ENCODE measurements at places on chromosomes 13 and 19. TPM values are rescaled to one million over a fixed set of nuclear protein-coding genes. Genes with fewer than 3 reads are reported as not detected.

NPAS1 gene
- total RNA-seq: 0.28 TPM

PRKCSH gene
- total RNA-seq: 106 TPM

NLRP4 gene
- not detected for total RNA-seq

ZNF284 gene
- 2.7 TPM for total RNA-seq

MAB21L1 gene
- 0.43 TPM for total RNA-seq

HPN gene
- total RNA-seq: under 0.01 TPM

PLIN5 gene
- not detected for total RNA-seq

FSD1 gene
- 5.7 TPM for total RNA-seq

ZNF302 gene
- 15.4 TPM for total RNA-seq

UTP14C gene
- 14.6 TPM for total RNA-seq

FXYD1 gene
- total RNA-seq: 2.4 TPM

PDE4A gene
- 3.8 TPM for total RNA-seq

IZUMO2 gene
- total RNA-seq: not detected

CBARP gene
- 1.00 TPM for total RNA-seq

SHISA7 gene
- not detected for total RNA-seq

SMIM44 gene
- not detected for total RNA-seq

KLK7 gene
- not detected for total RNA-seq

RXFP2 gene
- total RNA-seq: not detected

FGF9 gene
- 9.7 TPM for total RNA-seq

ZNF628 gene
- 1.3 TPM for total RNA-seq

DCT gene
- total RNA-seq: under 0.01 TPM

DDX49 gene
- total RNA-seq: 56.9 TPM

SWSAP1 gene
- 0.43 TPM for total RNA-seq

DCLK1 gene
- total RNA-seq: 1.8 TPM

FBL gene
- 157 TPM for total RNA-seq

TTYH1 gene
- not detected for total RNA-seq

KIR2DL1 gene
- total RNA-seq: not detected

KLC3 gene
- total RNA-seq: under 0.01 TPM

LILRB3 gene
- not detected for total RNA-seq

ATXN8OS gene
- total RNA-seq: not detected

MATK gene
- under 0.01 TPM for total RNA-seq

CPB2 gene
- not detected for total RNA-seq

APC2 gene
- total RNA-seq: 0.28 TPM

PPM1N gene
- 2.6 TPM for total RNA-seq

ZNF90 gene
- total RNA-seq: 0.57 TPM

ZNF723 gene
- not detected for total RNA-seq

FLT3LG gene
- 3.4 TPM for total RNA-seq

C5AR2 gene
- 0.18 TPM for total RNA-seq

PGLYRP1 gene
- total RNA-seq: not detected

ATP4B gene
- total RNA-seq: not detected

GPR12 gene
- total RNA-seq: not detected

LMTK3 gene
- total RNA-seq: 0.09 TPM

DACH1 gene
- total RNA-seq: not detected

COL5A3 gene
- total RNA-seq: 2.1 TPM

USF2 gene
- 37.0 TPM for total RNA-seq

DACT3 gene
- total RNA-seq: 4.0 TPM

TBCB gene
- total RNA-seq: 196 TPM

LSR gene
- total RNA-seq: 0.55 TPM

ALOX5AP gene
- 0.74 TPM for total RNA-seq

KIR2DL4 gene
- not detected for total RNA-seq

GET3 gene
- 118 TPM for total RNA-seq

LIM2 gene
- total RNA-seq: not detected

PALM3 gene
- total RNA-seq: under 0.01 TPM

KLK15 gene
- not detected for total RNA-seq

MEGF8 gene
- 27.0 TPM for total RNA-seq

ZNF430 gene
- 3.3 TPM for total RNA-seq

XAB2 gene
- 23.4 TPM for total RNA-seq

All from smooth muscle cell of bladder (primary cell).